ENCODE measurements at places on chromosomes 13 and 19.

- DNase-seq, result no peak
Observed at GRCh38 chr19:459724-460511, 915 bp downstream of the SHC2 start.

GRCh38 chr13:94345374-94346195 lies 133.9 kb downstream of the DCT start:
- peak; percentile 28 for DNase-seq

DNA sequence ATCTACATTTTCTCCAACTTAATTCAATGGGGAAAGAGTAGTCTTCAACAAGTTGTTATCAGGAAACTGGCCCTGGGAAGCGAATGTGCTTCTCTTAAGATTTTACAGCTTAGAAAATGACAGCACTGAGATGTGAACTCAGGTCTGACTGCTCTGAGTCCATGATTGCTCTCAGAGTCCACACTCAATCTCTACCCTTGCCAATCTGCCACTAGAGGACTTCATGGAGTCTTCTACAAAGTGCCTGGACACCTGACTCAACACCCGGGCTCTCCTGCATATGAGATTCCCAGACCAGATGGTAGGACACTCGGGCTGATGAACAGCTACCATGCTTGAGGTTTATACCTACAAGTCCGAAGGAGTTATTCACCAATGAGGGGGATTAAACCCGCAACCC lies 74.8 kb downstream of the ABCC4 start:
- DNase-seq, result no peak

- DNase-seq, result no peak
Observed at GRCh38 chr19:40718774-40719391, 2.0 kb downstream of the ITPKC start.

- DNase-seq, result no peak
Observed at GRCh38 chr13:34076319-34076718, 258.4 kb downstream of the RFC3 start.

DNA sequence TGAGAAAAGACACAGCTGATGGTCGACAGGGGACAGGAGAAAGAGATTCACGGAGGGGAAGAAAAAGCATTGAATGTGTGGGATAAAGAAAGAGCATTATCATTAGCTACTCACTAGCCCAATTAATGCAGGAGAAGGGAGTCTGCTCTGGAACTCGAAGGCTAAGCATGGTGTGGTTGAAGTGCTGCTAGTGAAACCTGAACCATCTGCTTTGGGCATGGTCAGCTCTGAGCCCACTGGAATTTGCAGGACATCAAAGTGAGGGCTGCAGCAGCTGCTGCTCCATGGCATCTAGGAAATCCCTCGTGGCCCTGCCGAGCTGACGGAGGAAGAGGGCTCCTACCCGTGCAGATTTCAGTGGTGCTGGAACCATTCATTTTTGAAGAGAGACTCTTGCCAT lies 320.3 kb downstream of the ATP8A2 start:
- no peak for DNase-seq

GRCh38 chr13:33033051-33033812 lies 17.0 kb downstream of the KL start:
- DNase-seq, result peak; percentile 64

GRCh38 chr19:48751845-48752495 lies 471 bp downstream of the FUT1 start:
- peak; percentile 52 for DNase-seq

GRCh38 chr19:5889288-5889971 lies 14.2 kb downstream of the NDUFA11 start:
- DNase-seq, result no peak

DNA sequence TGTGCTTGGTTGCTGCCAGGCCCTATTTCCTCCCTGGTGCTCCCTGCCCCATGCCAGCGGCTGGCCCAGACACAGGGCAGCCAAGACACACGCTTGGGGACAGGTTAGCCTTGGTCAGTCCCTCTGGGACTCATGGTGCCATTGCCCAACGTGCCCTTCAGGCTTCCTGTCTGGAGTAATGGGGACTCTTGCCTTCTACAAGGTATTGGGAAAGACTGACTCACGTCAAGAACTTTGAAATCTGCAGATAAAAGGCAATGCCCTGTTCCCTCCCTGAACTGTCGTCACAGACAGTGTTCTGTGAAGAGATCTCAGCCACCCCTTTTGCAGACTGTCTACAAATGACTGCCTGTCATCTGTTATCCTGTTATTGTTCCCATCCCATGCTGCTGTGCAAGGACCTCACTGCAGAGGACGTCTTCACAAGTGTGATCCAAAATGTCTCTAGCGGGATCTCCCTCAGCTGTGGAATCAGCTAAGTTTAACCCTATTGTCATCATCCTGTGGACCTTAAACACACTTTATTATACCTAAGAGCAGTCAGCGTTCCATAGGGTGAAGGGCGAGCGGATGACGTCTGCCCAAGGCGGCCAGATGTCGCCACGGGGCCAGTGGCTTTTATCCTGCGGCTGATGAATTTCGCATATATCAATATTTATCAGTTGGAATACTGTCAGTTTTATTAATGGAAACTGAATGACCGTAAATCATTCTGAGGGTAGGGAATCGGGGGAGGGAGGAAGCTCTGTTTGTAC lies 59.0 kb downstream of the GSX1 start:
- DNase-seq, result no peak

DNA sequence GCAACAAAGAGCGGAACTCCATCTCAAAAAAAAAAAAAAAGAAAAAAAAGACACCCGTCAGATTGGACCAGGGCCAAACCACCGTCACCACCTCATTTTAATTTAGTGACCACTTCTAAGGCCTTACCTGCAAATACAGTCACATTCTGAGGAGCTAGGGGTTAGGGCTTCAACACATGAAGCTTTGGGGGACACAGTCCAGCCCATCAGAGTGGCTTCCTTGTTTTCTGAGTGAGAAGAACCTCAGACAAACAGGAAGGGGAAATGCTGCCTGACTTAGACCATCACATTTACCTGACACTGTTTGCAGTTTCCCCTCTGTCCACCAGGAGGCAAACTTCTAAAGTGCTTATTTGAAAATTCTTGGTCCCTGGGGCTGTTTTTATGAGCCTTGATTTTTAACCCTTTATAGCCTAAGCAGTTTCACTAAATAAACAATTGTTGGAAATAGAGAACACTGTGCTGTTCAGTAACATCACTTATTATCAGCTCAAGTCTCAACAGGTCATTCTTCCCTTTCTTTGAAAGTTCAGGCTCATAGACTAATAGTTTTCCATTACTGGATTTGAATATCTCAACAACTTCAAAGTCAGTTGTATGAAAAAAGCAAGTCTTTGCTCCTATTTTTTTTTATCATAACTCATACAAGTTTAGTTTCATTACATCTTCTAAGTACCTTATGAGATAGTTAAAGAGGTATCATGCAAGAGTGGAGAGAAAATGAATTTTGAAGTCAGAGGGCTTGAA lies 74.9 kb upstream of the WASF3 start:
- DNase-seq, result peak; percentile 77

DNA sequence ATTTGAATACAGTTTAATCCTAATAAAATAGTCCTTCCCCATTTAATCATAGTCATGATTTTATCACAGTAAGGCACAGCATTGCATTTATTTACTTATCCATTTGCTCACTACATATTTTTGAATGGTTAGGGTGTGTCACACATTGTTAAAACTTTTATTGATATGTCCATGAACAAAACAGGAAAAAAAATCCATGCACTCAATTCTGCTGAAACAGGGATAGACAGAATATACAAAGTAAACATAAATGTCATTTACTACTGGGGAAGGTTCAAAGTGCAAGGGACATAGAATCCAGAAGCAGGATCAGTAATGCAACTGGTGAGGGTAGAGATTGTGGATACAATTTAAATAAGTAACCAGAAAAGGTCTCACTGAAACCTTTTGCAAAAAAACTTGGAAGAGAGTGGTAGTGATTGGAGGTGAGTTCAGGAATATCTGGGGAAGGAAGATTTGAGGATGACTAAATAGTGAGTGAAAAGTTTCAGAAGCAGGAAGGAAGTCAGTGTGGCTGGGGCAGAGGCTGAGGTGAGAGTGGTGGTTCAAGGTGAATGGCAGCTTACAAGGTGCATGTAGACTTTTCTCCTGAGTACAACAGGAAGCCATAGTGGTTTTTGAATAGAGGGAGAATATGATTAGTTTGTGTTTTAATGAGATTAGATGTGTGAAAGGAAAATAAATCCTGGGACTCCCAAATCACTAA lies 387.2 kb upstream of the ATXN8OS start:
- DNase-seq, result no peak

GRCh38 chr13:27619728-27620376 lies 477 bp downstream of the LNX2 start:
- DNase-seq, result peak; percentile 54

GRCh38 chr13:30880151-30880855 lies 25.8 kb upstream of the MEDAG start:
- no peak for DNase-seq

DNA sequence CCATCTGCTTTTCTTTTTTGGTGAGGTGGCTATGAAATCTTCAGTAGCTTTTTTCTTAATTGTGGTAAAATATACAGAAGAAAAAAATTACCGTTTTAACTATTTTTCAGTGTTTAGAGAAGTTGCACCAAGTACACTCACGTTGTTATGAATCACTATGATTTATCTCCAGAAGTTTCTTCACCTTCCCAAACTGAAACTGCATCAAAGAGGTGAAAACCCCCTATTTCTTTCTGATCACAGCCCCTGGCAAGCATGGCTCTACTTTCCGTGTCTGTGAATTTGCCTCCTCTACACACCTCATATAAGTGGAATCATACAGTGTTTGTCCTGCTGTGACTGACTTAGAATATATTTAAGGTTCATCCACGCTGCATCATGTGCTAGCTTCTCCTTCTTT lies 15.6 kb upstream of the SIGLEC10 start:
- no peak for DNase-seq

DNA sequence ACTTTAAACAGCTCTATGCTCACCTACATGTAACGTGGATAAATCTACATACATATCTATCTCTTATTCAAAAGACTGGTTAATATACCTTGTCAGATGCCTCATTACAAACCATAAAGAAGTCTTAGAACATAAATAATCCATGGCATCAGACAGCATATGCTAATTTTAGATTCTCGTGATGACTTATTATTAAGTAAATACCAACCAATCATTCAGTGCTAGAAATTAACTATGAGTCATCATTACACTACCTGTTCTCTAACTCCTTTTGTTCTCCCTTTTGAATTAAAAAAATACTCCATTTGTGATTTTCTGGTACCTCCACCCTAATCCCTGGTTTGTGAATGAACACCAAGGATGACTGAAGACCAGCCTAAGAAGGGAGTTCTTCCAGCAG lies 754.3 kb upstream of the ARGLU1 start:
- no peak for DNase-seq

DNA sequence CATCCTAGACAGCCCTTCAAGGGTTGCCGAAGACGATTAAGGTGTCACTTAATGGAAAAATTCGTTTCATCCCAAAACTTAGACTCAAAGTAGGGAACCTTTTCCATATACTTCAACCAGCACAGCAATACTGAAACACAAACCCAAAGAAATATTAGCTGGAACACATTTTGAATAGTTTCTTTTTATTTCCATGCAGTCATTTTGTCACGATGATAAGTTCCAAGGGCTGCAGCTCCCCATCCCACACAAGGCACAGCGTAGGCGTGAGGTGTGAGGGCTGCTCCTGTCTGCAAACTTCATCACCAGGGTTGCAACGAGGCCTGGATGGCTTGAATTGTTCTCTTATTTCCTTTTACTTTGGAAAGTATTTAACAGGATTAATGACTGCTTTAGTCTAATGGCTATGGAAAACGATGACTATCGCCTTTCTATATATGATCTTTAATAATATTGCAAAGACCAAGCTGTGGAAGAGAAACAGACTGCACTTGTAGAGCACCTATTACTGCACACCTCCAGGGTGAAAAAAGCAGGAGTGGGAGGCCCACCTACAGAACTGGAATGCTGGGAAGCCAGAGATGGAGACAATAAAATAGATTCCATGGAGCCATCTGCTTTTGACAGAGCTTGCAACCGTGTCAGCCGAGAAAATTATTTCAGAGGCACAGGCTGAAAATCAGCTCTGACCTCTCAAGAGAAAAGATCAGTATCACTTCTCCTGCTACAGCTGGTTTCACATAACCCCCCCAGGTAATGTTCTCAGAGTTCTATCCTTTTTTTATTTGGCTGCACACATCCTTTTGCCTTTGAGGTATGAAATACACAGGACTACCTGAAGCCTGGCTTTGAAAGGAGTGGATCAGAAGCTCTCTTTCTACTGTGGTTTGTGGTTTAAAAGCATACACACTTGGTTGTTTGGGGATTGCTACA lies 274.5 kb upstream of the NBEA start:
- no peak for DNase-seq

DNA sequence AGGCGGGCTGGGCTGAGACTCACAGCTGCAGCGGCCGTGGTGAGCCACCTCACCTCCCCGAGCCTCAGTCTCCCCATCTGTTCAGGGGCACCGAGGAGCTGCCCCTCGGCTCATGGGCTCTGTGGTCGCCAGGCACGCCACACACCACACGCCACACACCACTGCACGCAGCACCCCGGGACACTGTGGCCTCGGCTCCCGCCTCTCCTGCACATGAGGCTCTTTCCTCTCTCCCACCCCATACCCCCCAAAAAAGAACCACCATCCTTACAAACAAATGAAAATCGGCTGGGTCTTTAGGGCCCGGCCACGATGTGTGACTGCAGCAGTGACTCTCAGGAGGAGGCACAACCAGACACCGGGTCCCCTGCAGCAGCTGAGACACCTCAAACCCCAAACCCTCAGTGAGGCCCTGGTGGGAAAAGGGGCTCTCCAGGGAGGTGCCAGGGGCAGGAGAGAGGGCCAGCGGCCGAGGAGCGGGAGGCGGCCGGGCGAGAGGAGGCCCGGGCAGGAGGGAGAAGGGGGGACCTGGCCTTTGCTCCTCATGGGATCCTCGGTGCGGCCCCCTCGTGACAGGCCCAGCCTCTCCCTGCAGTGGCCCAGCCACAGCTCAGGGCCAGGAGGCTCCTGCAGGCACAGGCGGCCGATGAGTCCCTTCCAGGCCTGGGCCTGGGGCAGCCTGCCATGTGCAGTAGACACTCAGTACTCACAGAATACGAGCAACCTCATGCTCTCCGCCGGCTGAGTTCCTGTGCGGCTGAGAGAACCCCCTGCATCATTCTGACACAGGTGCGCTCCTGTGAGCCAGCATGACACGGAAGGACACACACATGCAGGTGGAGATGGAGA lies 66.3 kb downstream of the RASA3 start:
- DNase-seq, result peak; percentile 44

DNA sequence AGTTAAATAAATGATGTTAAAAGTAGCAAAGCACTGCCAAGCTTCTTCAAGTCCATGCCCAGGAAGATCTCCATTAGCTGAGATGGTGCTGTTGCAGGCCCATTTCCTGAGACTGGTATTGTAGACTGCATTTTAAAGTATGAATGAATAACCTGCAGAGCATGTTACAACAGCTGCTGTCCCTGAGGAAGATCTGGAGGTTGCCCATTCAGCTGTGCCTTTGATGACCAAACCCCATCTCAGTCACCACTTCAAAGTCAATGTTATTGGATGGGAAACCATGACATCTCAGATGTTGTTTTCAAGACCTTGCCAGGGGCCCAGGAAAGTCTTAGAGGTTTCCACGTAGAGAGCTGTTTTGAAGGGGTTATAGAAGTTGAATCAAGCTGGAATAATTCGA lies 281.3 kb downstream of the MTUS2 start:
- no peak for DNase-seq

All from activated CD8-positive, alpha-beta T cell treated with anti-CD3 and anti-CD28 coated beads, Interleukin-2, amount 10 ng/mL, durations not matched to agents 7 days and 5 days (primary cell).